EL (cell line): ENCODE measurements at places on chromosomes 1 and 21.
A peak's percentile ranks its signal among the peaks of the same experiment; 100 is the strongest.

GRCh38 chr1:244460197-244460596 is 876 bp upstream of the CATSPERE start:
- peak; percentile 40 for DNase-seq

- DNase-seq, result no peak
These were observed 164.8 kb downstream of the PPIAL4G start for GRCh38 chr1:148318123-148318903.

DNA sequence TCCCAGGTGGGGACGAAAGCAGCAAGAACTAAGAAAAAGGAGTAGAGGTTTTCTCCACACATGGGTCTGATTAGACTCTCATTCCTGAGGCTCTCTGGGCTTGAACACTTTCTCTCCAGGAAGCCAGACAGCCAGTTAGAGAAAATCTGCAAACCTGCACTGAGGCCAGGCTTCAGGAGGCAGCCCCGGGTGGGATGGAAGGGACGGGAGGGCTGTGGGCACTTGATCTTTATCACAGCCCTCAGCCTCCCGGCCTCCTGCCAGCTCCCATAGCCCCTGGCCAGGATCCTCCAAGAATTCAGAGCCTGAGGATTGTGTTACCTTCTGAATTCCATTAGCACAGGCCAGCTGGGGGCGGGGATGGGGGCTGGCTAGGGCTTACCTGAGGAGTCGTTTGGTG is 40.1 kb downstream of the SERTAD4 start:
- DNase-seq, result no peak

- DNase-seq, result no peak
These were observed 698 bp downstream of the MOV10 start for GRCh38 chr1:112674986-112675727.

GRCh38 chr1:238955934-238956333 is 430.4 kb upstream of the CHRM3 start:
- DNase-seq, result no peak

DNA sequence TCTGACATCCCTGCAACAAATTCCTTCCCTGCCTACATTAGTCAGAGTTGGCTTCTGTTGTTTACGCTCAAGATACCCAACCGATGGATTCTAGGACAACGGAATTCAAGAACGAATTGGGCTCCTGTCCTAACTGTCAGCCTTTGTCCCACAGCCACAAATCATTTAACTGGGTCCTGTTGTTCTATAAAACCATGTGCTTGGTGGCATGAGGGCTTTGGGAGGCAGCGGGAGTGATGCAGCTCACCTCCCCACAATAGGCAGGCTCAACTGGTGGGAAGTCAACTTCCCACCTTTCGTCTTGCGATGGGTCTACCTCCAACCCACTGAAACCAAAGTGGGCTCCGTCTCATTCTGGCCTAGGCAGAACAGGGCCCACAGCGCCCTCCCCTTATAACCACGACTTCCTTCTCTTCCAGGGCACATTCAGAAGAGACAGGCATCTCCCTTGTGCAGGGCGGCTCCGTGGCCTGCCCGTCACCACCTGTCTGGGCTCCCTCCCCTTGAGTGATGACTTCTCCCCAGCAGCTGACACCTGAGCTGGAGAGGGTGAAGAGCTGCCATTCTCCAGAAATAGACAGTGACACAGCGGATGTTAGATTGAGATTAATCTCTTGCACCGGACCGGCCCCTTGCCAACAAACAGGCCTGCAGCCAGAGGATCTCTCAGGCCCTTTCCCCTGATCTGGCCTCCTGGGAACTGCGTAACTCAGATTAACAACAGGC is 26.5 kb downstream of the LRRC38 start:
- DNase-seq, result no peak

GRCh38 chr1:11664336-11665065 is 501 bp downstream of the FBXO6 start:
- peak; percentile 45 for DNase-seq

DNA sequence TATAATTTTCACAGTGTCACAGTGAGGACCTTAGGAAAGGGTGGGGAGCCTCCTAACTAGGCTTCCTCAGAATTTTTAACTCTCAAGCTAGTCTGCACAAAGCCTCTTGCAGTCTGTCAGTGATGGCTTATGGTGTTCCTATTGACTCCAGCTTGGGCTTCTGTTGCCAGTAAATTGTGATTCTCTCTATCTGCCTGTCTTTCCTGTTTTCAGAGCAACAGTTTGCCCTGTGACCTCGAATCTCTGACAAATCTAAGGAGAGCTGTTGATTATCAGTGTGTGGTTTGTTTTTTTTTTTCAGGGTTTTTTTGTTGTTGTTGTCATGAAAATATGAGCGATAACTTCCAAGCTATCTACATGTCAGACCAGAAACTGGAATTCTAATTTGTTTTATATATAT is 423.2 kb upstream of the B3GALT2 start:
- no peak for DNase-seq

- DNase-seq, result no peak
These were observed 12.3 kb downstream of the KAZN start for GRCh38 chr1:14610761-14611160.

DNA sequence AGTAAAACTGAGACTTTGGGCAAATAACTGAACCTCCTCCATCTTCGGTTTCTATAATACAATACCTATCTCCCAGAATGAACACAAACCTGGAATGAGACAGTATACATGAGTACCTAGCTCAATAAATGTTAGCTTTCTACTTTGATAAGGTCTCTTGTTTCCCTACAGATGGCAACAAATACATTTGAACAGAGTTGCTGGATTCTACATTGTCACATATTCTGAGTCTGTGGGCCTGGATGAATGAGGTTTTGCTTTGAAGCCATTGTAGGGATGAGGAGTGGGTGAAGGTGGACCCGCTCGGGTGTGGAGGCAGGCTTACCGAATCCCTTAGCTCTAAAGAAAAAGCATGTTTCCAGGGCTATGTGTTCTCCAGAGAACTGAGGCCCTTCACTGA is 13.9 kb upstream of the FYB2 start:
- DNase-seq, result no peak

- DNase-seq, result peak; percentile 67
These were observed 30.6 kb downstream of the ZC3H11B start for GRCh38 chr1:219582296-219582695.

- no peak for DNase-seq
These were observed 4.9 kb upstream of the WNT3A start for GRCh38 chr1:228001738-228002535.

DNA sequence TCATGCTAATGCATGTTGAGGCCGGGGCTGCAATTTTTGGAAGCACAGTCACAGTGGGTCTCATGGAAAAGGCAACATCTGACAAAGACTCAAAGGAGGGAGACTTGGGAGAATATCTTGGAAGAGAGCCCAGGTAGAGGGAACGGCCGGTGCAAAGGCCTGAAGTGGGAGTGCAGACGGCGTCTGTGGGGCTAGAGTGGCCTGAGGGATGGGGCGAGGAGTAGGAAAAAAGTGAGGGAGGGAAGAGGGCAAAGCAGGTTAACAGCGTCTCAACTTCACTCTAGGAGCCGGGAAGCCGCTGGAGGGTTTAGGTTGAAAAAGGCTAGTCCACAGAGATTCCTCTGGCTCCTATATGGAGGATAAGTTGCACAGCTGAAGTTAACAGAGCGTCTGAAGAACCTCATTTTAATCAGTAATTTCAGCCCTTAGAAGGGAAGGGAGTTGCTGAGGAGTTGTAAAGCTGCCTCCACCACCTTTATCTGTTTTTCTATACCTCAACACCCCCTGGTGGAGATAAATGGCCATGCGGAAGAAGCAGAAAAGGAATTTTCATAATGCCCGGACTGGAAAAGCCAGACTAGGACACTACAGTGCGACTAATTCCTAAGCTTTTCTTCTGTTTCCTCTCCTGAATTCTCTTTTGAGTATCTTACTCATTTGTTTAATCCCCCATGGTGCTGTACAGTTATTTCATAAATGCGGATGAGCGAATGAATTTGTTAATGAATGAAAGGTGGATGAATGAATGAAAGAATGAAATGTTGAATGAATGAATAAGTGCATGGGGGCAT is 78.7 kb upstream of the ZNF281 start:
- peak; percentile 79 for DNase-seq

- DNase-seq, result no peak
These were observed 4.3 kb downstream of the OR2C3 start for GRCh38 chr1:247531937-247532336.

- no peak for DNase-seq
These were observed 45.0 kb downstream of the VAV3 start for GRCh38 chr1:107919953-107920352.

- DNase-seq, result no peak
These were observed 33.9 kb downstream of the EIF2D start for GRCh38 chr1:206578068-206578977.

GRCh38 chr1:25131794-25132193 is 100.5 kb downstream of the SYF2 start:
- DNase-seq, result no peak

GRCh38 chr1:44249543-44249942 is 36.3 kb downstream of the DMAP1 start:
- DNase-seq, result no peak

GRCh38 chr1:85048296-85049064 is at the start of gene MCOLN3:
TSS of gene MCOLN3 (minus strand) at chr1:85048500. CDS start at chr1:85045360, 3,140 bp downstream.
- peak; percentile 44 for DNase-seq

DNA sequence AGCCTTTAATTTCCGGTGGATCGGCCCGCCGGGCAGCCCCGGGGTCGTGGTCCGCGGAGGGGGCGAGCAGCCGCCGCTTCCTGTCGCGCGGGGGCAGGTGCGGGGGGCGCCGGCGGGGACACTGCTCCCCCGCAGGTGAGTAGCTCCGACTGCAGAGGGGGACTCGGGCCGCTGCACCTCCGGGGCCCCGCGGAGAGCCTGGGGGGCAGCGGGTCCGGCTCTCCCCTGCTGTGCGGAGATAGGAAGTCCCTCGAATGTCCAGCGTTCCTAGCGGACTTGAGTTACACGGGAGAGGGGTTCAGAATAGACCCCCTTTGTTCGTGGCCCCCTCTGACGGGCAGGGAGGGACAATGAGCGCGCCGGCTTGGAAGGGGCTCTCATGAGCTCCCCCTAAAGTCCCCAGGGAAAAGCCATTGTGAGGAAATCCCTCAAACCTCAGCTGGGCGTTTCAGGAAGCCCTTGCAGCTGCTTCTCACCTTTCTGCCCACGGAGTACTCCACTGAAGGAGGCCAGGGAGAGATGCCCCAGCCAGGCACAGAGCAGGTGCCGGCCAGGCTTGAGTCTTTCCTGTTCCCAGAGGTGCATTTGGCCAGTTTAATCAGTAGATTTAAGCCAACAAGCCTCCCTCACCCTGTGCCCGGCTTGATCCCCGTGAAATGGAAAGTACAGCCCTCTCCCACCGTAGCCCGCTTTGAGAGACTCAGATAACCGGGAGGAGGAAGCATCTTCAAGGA is 925 bp downstream of the PDE9A start:
- no peak for DNase-seq

DNA sequence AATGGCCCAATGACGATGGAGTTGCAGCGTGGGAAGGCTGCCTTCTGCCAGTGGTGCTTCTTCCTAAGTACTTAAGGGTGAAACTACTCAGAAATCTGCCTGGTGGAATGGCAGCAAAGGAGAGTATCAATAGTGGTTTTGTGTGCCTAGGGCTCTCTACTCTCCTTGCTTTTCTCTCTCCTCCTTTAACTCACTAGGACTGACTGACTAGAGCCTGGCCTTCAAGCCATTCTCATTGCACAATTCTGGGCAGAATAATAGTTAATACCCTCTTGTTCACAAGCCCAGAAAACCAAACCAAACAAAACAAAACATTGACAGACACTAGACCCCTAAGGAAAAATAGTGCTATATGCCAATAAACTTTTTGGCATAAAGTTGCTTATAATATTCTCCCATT is 171.2 kb upstream of the PTGFR start:
- no peak for DNase-seq

- no peak for DNase-seq
These were observed 43.2 kb downstream of the HIVEP3 start for GRCh38 chr1:41875487-41875886.

GRCh38 chr1:29179641-29180184 is 2.0 kb downstream of the SRSF4 start:
- DNase-seq, result no peak

DNA sequence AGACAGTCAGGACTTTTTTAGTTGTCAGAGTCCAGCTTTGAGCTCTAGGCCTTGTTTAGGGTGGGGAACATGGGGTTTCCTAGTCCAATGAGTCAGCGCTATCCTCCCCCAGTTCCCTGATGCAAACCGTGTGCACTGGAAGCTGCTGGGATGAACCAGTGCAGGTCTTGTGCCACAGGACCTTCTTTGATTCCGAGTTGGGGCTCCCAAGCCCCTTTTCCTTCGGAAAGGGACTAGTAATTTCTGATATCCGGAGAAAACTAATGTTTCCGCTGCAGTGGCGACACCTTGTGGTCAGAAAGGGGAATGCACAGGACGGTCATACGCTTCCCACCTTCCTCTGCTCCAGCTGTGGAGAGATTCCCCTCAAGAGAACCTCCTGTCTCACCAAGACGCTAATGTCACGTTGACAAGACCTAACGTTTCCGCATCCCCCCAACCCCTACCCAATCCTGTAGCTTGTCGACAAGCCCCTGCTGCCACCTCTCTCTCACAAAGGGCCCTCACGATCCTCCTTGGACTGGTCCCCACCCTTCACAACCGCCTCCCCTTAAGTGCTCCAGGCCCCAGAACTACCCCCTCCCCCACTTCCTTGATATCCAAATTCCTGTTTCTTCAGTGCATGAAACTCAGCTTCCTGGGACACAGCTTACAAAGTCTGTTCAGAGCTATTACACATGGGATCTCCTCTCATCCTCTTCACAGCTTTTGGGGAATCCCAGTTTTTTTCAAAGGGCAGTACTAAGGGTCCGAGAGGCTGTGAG is 30.9 kb downstream of the GPA33 start:
- DNase-seq, result peak; percentile 63

DNA sequence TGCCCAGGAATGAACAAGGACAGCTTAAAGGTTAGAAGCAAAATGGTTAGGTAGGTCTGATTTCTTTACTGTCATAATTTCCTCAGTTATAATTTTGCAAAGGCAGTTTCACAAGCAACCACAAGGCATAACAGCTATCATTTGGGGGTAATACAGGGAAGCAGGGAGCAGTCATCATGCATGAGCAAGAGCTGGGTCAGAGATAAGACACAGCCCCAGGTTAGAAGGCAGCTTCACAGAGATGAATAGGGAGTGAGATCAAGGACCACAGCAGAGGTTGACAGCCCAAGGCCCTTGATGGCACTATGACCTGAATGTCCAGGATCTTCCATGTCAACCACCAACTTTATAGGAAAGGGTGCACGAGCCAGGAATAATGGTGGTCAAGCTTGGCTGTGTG is 9.0 kb upstream of the CSRP1 start:
- no peak for DNase-seq

- DNase-seq, result peak; percentile 17
These were observed 405.3 kb downstream of the RRAGC start for GRCh38 chr1:38454236-38454635.
